Activated effector memory CD4-positive, alpha-beta T cell treated with anti-CD3 and anti-CD28 coated beads, Interleukin-2, amount 50 U/mL, for 16 hours (primary cell): ENCODE measurements at places on chromosomes 7 and 10.

- no peak for DNase-seq
Measured at GRCh38 chr7:83301416-83301815, 138.7 kb upstream of the PCLO start.

GRCh38 chr7:126856691-126857291, 395.9 kb downstream of the GRM8 start:
- DNase-seq, result no peak

GRCh38 chr10:99339563-99340047, 10.4 kb downstream of the CNNM1 start:
- DNase-seq, result no peak

- no peak for DNase-seq
Measured at GRCh38 chr7:132758986-132759385, 182.7 kb upstream of the PLXNA4 start.

- no peak for DNase-seq
Measured at GRCh38 chr10:99057936-99058690, 177.5 kb downstream of the HPSE2 start.

DNA sequence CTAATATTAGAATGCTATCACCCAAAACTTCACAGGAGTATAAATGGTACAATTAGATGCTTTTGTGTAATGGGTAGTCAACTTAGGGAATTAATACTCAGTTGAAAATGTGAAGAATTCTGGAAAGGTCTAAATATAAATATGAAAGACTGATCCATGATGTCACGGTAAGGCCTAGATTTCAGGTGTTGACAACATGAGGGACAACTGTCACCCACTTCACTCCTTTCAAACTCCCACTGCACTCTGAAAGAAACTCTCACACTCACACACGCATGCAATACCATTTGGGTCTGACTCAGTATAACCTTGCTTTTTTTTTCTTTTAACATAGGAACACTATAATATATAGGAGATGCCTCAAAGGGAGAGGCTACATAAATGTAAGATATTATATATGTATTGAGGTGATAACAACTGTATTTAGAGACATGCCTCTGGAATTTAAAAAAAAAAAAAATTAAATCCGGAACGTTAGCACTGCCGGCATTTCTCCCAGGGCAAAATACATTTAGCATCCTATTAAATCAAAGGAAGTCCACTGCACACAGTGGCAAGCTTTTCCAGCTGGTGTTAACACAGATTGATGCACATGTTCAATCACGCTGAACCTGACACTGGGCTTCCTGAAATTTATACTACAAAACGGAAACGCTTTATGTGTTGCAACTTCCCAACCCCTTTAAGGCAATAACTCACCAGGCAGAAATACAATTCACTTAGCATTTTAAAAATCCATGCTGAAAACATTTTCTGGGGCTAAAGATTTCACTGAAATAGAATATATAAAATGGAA, 74.9 kb downstream of the RSU1 start:
- no peak for DNase-seq

DNA sequence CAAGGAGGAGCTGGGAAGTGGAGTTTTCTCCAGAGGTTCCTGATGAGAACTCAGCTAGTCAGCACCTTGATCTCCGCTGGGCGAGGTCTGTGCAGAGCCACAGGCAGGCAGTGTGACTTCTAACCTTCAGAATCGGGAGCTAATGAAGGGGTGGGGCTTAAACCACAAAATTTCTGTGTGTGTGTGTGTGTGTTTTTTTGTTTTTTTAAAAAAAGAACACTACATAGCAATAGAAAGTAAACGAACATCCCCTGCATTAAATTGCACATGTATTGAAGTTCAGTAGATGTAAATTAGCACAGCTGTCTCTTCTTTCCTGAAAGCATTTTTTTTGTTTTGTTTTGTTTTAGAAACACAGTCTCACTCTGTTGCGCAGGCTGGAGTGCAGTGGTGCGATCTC, 46.2 kb downstream of the RBM17 start:
- DNase-seq, result peak; percentile 71

- no peak for DNase-seq
Measured at GRCh38 chr10:130339091-130339490, 202.9 kb downstream of the GLRX3 start.
